ENCODE measurements at places on chromosomes 5 and 9. TPM values are rescaled to one million over a fixed set of nuclear protein-coding genes. Genes with fewer than 3 reads are reported as not detected.

GRCh38 chr5:159746707-159747106 is 169.6 kb upstream of the ADRA1B start:
- DNase-seq: no peak

DNA sequence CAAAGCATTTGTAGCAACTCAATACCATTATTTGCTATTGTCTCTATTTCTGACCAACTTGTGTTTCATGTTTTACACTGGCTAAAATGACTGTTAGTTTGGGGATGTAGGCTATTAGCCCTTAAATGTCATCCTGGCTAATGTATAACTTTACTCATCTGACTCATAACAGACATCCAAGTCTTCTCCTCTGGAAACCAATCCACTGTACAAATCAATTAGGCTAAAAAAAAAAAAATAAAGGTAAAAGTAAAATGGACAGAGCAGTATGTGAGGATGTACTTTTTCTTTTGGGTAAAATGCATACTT is 20.6 kb downstream of the MEGF9 start:
- no peak for DNase-seq

- DNase-seq: no peak
Measured at GRCh38 chr5:179620293-179620692, 3.2 kb downstream of the HNRNPH1 start.

Gene TESK1
- total RNA-seq: 6.1 TPM

Gene DAB2IP
- total RNA-seq: 15.9 TPM

Gene C8G
- total RNA-seq: 1.2 TPM

GRCh38 chr5:107290780-107291398 is 379.8 kb downstream of the EFNA5 start:
- no peak for DNase-seq

DNA sequence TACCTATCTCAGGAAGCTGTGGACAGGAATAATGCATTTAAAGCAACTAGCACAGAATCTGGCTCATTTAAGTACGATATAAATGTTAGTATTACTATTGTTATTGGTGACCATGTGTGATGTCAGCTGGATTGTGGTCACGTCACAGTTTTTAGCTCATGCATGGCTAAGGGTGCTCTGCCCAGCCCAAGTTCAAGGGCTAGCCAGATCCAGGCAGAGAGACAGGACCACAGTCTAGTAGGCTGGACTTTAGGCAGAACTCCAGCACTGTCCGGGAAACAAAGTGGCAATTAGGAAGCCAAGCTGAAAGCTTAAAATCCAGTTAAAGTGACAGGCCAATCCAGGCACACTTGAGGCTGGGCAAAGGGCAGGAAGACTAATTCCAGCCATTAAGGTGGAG is 273.6 kb downstream of the ADAMTSL1 start:
- no peak for DNase-seq
